ENCODE measurements at places on chromosomes 11 and 22.

GRCh38 chr11:12679471-12679870 lies 5.2 kb downstream of the TEAD1 start:
- no peak for DNase-seq

GRCh38 chr22:32820131-32821119 lies 18.9 kb downstream of the TIMP3 start:
- DNase-seq: peak; percentile 54

- DNase-seq: no peak
These were observed 17.5 kb downstream of the MCAM start for GRCh38 chr11:119299416-119299815.

GRCh38 chr11:7596975-7597391 lies 76.3 kb downstream of the CYB5R2 start:
- no peak for DNase-seq

- peak; percentile 77 for DNase-seq
These were observed 15.6 kb upstream of the SUSD2 start for GRCh38 chr22:24165673-24166072.

- peak; percentile 99 for DNase-seq
These were observed 8.7 kb upstream of the LAYN start for GRCh38 chr11:111531687-111532364.

- no peak for DNase-seq
These were observed 22.6 kb downstream of the EXPH5 start for GRCh38 chr11:108571001-108571400.

DNA sequence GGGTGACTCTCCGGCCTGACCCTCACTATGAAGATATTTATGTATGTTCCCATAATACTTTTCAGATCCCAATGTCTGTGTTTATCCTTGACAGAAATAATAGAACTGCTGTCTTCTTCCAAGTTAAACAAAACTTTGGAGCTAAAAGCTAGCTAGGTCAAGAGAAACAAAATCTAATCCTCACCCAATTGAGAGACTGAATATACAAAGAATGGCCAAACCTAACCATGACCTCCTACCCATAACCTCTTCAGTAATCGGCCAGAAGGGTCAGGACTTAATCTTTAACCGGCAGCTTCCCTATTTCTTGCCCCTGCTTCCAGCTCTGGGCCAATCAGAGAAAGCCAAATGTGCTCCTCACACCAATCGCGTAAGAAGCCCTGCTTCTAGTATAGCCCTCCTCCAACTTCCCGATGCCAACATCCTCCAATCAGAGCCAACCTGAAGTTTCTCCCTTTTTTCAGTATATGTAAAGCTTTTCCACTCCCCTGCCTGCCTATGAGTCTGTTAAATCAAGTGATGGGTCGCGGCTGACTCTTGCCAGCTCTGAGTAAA lies 1.7 kb upstream of the DDX6 start:
- peak; percentile 86 for DNase-seq

GRCh38 chr11:114366331-114367243 lies 33.7 kb downstream of the C11orf71 start:
- DNase-seq: peak; percentile 86

DNA sequence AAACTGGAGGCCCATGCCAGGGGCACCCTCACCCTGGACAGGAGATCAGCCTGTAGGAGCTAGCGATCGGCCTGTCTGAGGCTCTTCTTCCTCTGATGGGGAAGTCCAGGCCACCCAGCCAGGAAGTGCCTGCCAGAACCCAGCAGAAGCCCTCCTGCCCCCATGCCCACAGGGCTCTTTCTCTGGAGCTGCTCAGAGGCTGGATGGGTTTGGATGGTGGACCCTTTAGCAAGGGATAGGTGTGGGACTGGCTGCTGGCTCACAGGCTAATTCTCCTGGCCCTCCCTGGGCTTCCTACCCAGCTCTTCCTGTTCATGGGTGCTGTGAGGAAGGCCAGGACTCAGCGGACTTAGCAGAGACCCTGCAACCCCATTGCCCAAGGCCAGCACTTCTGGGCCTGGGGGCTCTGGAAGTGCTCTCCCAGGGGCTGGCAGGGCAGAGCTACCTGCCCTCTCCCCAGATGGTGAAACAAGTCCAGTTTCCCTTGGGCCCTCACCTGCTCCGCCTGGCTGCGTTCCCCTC lies 7.6 kb downstream of the FXYD2 start:
- DNase-seq: no peak
